ENCODE measurements at places on chromosomes 5 and 9. TPM values are rescaled to one million over a fixed set of nuclear protein-coding genes. Genes with fewer than 3 reads are reported as not detected.
A peak's percentile ranks its signal among the peaks of the same experiment; 100 is the strongest.

DNA sequence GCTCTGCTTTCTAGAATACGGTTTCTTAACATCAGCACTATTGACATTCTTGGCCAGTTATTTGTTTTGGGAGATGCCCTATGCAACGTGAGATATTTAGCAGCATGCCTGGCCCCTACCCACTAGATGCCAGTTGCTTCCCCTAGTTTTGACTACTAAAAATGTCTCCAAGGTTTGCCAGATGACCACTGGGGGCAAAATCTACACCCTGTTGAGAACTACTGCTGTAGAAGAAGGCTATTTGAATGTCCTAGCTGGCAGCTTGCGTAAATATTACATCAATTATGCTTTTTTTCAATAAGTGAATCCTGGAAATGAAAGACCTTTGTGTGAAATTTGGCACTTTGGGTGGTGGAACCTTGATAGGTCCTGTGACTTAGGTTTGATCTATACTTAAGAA, 5.0 kb downstream of the NCBP1 start:
- peak; percentile 6 for DNase-seq

GRCh38 chr9:125745018-125745417, 2.2 kb upstream of the PBX3 start:
- DNase-seq = no peak

DNA sequence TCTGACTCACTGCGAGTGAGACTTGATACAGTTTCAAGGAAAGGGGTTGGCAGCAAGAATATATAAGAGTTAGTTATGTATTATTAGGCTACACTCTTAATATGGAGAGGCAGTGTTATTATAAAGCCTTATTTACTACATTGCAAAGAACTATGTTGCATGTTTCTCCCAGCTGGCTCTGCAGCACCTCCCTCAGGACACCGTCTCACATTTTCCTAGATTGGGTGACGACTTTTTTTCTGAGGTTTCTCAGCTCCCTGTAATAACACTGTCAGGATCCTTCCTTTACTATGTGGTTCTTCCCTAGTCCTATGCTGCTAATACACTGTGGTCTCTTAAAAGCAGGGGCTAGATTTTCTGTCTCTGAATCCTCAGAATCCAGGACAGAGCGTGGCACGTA, 153.7 kb downstream of the INSYN2B start:
- DNase-seq = no peak

DNA sequence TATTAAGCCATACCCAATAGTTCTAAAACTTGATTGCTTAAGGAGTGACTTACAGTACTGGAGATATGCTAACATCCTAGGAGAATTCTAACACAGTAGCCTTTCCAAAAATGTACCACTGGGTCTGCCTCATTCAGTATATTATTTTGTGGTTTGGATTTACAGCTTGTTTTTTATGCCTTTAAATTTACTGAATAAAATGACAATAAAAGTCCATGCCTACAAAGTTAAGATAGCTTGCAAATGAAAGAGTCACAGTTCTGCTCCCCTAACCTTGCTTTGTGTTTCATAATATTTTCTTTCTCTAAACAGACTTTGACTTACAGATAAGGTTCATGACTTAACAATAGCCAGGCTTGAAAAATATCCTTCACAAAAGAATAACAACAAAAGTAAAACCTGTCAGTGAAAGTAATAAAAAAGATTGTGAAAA, 951.1 kb upstream of the NUDT12 start:
- no peak for DNase-seq

DNA sequence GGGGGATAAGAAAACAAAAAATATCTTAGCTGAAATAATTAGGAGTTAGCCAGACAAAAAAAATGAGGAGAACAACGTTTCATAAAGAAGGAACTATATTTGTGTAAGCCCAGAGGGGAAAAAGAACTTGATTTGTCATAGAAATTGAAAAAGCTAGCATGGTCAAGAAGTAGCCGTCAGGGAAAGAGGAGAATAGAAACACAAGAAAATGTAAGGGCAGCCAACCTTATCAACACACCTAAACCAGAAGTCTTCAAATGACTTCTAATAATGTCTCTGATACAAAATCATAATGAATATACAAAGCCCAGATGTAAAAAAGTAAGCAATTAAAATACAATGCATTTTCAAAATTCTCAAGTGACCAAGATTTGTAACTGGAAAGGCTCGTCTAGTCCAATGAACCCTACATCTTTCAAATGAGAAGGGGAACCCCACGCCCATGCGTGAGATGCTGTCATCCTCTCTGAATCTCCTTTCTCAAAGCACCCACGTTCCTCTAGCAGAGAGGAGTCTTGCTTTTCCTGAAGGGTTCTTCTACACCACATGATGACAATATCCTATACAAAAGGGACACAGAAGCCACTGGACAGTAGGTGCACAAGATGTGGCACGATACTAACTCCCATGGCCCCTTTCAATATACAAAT, 103.7 kb downstream of the ARL15 start:
- DNase-seq = no peak

DNA sequence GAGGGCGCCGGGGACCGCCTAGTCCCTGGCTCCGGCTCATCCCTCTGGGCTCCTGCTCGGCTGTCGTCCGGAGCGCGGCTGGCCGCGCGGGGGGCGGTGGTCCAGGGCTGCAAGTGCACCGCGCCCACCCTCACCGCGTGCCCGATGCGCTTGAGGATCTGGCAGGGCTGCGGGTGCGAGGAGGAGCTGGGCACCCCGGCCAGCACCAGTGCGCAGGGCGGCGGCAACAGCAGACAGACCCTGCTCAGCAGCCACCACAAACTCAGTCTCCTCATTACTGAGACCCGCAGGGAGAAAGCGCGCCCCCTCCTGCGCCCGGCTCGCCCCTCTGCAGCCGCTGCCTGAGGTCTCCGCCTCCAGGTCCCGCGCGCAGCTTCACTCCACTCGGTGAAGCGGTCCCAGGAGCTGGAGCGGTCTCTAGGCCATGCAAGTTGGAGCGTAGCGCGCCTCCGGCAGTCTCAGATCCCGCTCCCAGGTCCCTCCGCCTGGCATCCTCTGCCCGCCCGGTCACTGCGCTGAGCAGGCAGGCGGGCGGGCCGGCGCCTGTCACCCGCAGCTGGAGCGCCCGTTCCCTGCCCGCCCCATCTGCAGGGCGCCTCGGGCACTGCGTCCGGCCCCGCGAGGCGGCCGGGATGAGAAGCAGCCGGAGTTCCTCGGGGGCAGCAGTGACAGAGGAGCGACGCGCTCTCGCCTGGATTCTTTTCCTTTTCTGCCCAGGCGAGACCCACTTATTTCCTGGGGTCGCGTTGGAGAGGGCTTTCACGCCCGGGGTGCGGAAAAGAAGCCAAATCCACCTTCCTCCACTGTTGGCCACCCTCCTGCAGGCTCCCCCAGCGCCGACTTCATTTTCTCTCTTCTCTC, 512 bp downstream of the GRIN3A start:
- DNase-seq = no peak

Gene TMEM171
- total RNA-seq = not detected

Gene HBEGF
- total RNA-seq = 30.9 TPM

Gene LTC4S
- 4.0 TPM for total RNA-seq

All from OCI-LY7 (cell line).